Psoas muscle (tissue), 8 donors: ENCODE measurements at places on chromosomes 6 and 20. TPM values are rescaled to one million over a fixed set of nuclear protein-coding genes. Genes with fewer than 3 reads are reported as not detected.

Gene IL20RA
- 0.07 TPM for total RNA-seq

Gene GRM1
- total RNA-seq: not detected

Gene TREM2
- total RNA-seq: 0.49 TPM

Gene SGK1
- total RNA-seq: 125 TPM

Gene DEFB127
- not detected for total RNA-seq

Gene PCK1
- total RNA-seq: 0.41 TPM

Gene GINS1
- not detected for total RNA-seq

Gene SYNCRIP
- total RNA-seq: 122 TPM

Gene HLA-DRB1
- total RNA-seq: 49.4 TPM

Gene LPA
- not detected for total RNA-seq

Gene ADGRB3
- total RNA-seq: 0.32 TPM

Gene GLP1R
- total RNA-seq: not detected

Gene NRN1
- total RNA-seq: 4.6 TPM

Gene FOXC1
- total RNA-seq: 2.2 TPM

Gene HINT3
- total RNA-seq: 60.5 TPM

Gene C20orf96
- 1.4 TPM for total RNA-seq

Gene RAB44
- total RNA-seq: not detected

Gene TOX2
- total RNA-seq: 0.32 TPM

Gene RFX6
- total RNA-seq: not detected

Gene TREML1
- total RNA-seq: not detected

Gene ADGB
- total RNA-seq: not detected

Gene FRK
- 4.2 TPM for total RNA-seq

Gene SLC13A3
- 0.32 TPM for total RNA-seq

Gene CD83
- total RNA-seq: 1.0 TPM

Gene SLC29A1
- 29.6 TPM for total RNA-seq

Gene HSPA1L
- 2.5 TPM for total RNA-seq

Gene ECT2L
- not detected for total RNA-seq

Gene UBR2
- 33.6 TPM for total RNA-seq

Gene OR12D2
- not detected for total RNA-seq

Gene CDH26
- total RNA-seq: 0.77 TPM
